Activated CD4-positive, alpha-beta T cell treated with anti-CD3 and anti-CD28 coated beads, Interleukin-2, Interleukin-6, amounts not matched to agents 100 ng/mL and 50 ng/mL, durations not matched to agents 16 hours and 8 hours (primary cell): ENCODE measurements at places on chromosomes 13 and 19.

DNA sequence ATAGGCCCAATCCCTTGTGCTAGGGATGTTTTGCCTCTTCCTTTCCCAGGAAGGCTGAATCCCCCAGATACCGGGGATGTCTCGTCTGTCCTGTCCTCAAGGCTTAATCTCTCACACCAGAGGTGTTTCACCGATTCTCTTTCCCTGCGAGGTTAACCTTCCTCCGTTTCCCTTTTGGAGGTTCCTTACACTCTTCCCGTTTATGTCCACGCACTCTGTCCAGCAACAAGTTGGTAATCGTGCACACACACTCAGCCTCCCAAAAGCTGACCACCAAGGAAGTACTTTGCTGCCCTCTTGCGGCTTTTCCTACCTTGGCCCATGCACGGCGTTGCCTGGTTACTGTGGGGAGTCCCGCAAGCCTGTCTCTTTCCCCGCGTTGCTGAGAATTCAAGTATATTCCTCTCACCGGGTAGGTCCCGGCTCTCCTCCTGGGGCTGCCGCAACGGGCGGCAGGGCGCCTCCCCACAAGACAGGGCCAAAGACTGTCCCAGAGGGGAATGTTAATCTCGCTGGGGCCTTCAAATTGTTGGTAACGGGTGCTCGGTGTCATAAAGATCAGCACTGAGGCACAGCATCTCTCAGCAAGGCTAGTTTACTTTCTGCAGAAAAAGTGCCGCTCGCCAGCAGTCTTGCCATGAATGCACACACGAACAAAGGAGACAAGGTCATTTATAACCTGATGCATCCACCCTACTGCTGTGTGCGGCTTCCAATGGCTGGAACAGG lies 36.7 kb upstream of the CD177 start:
- no peak for DNase-seq

DNA sequence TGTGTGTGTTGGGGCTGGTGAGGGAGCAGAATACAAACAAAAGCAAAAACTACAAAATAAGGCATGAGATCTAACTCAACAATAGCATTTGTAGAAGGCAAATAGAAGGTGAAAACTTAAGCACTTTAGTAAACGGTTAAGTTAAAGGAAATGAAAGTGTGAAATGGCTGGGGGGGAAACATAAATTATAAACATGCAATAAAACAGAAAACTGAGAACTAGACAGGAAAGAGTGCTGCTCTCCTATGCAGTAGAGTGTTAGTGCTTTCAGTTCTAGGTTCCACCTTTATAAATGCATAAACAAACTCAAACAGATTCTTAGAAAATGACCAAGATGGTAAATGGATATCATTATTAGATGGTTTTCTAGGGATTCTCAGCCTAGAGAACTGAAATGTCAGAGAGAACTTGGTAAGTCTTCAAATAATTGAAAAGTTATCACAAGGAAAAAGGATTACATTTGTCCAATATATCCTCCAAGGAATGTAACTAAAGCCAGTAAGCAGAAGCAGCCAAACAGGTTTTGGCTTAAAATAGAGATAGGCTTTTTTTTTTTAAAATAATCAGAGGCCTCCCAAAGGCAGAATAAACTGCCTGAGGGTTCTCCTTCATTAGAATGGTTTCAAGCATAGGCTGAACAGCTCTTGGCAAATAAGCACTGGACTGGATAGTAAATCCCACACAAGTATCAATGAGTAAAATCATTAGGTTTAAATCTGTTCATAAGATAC lies 23.3 kb downstream of the RBM26 start:
- DNase-seq = peak; percentile 40

DNA sequence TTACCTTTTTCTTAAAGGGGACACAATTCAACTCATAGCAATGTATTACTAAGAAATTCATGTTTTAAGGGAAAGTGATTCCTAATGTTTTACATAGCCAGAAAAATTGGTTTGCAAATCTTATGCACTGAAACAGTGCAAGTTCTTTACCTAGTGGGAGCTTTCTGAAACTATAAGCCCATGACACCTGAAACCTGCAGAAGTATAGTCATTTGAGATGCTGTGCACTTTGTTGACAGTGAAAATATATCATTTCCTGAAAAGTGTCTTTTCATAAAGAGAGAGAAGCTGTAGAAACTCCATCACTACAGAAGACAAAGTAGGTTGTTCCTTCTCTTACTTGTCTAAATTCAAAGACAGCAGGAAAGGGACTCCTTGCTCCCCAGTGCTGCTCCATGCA lies 517.1 kb downstream of the LMO7 start:
- no peak for DNase-seq

DNA sequence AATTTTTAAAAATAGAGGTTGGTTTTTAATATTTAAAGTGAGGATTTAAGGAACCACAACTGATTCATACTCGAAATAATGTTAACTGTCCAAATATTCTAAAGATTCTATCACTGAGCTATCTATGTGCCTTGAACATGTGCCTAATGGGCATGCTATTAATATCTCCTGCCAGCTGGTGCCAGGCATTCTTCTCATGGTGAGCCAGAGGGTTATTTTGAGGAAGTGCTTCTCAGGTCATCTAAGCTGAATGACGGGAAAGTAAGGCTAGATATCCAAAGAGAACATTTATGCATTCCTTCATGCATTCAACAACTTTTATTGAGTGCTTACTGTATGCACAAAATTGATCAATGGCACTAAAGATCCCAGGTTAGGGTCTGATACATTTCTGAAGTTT lies 138.2 kb downstream of the PIBF1 start:
- DNase-seq = no peak

GRCh38 chr19:40155749-40156265 lies 35.4 kb upstream of the MAP3K10 start:
- DNase-seq = peak; percentile 35

DNA sequence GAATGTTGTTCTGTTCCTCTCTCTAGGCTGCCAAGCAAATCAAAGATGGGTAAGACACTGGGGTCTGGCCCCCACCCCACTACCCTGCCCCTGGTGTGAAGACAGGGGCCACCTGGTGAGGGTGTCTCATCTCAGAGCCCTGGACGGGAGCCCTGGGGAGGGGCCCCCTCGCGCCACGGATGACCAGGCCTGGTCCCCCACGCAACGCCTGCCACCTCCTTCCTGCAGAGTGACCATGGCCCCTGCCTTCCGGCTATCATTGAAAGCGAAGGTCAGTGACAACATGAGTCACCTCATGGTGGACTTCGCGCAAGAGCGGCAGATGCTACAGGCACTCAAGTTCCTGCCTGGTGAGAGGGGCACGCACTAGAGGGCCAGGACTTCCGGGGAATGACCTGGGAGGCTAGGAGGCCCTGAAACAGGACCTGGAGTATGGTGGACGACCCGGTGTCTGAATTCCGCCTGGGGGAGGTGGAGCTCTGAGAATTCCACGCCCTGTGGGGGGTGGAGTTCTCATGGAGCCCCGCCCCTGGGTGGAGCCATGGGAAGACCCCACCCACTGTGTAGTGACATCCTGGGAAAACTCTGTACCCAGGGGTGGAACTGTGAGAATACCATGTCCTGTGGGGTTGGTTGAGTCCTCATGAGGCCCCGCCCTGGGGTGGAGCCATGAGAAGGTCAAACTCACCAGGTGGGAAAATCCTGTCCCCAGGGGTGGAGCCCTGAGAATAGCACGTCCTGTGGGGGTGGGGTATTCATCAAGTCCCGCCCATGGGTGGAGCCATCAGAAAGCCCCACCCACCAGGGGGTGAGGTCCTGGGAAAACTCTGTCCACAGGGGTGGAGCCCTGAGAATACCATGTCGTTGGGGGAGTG lies 6.1 kb downstream of the FSD1 start:
- DNase-seq = no peak

GRCh38 chr13:44543369-44543768 lies 32.8 kb downstream of the TSC22D1 start:
- DNase-seq = no peak

DNA sequence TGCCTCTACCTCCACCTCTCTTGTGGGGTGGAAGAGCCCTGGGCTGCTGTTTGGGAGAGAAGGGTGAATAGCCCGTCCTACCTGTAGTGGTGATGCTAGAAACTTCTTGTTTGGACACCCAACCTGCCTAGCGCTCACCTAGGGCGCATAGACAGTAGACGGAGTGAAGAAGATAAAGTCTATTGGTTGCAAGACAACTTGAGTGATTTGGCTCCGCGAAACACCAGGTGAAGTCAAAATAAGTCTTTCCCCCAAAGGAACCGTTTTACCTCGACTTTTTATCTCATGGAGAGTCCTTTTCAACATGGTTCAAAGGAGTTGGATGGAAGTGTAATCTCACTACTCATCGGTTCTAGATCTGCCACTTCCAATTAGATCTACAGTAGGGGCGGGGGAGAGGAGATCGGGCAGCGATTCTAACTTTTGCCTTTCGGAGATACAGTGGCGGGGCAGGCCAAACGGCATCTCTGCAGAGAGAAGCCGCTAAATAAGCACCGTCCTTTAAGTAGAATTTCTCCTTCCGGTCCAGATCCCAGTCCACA lies 694 bp upstream of the ZIC5 start:
- no peak for DNase-seq

GRCh38 chr13:35356572-35356971 lies 119.9 kb downstream of the MAB21L1 start:
- DNase-seq = no peak

- DNase-seq = no peak
Measured at GRCh38 chr13:99663185-99663825, 162.0 kb downstream of the TM9SF2 start.

DNA sequence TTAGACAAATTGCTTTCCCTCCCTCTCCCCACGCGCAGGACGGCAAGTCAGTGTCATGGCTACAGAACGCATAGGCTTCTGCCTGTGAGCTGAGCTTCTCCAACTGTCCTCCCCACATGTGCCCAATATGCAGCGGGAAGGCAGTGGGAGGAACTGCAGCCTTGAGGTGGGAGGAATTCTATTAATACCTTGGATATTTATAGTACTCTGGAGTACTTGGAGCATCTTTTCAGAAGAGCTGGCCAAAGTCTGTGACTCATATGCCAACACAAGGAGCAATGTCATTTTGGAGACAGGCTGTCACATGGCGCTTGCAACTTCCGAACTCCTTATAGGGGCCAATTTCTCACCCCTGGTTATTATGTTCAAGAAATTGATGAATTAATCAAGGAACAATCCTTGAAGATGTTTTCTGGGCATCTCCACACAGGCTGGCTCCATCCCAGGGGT lies 245.0 kb upstream of the SERP2 start:
- DNase-seq = no peak

- DNase-seq = no peak
Measured at GRCh38 chr13:75430436-75431209, 51.3 kb downstream of the TBC1D4 start.

- DNase-seq = peak; percentile 2
Measured at GRCh38 chr13:68304286-68304893, 1074.3 kb upstream of the PCDH9 start.

GRCh38 chr13:109604894-109605293 lies 181.5 kb downstream of the IRS2 start:
- DNase-seq = no peak

GRCh38 chr13:109344552-109345157 lies 441.7 kb downstream of the IRS2 start:
- no peak for DNase-seq

DNA sequence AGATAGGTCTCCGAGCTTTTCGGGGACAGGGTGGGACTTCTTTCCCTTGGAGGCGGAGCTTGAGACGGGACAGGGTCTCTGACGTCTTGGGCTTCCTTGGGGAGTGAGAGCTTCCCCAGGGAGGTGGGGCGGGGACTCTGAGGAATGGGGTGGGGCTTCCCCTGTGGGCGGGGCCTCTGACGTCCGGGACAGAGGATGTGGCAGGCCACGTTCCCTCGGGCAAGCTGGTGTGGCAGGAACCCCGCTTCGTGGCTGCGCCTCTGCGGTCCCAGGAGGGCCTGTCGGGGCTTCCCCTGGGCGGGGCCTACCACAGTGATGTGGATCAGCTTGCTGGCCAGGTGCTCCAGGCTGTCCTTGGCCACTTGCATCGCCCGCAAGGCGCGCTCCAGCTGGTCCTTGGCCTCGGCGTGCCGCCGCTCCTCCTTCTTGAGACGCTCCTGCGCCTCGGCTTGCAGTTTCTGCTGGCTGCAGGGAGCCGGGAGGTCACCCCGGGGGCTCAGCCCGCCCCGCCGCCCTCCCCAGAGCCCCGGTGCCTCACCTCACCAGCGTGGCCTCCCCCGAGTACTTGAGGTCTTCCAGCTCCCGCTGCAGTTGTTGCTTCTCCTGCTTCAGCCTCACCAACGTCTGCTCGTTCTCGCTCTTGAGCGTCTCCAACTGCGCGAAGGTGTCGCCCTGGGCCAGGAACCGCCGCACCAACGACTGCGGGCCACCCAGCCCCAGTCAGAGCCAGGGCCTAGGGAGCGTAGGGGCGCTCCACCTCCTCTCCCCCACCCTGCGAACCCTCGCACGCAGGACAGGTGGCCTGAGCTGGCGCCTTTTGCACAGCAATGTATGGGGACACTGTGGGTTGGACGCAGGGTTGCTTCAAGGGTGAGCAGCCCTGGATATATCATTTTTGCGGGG lies 3.3 kb upstream of the RGL3 start:
- peak; percentile 83 for DNase-seq

DNA sequence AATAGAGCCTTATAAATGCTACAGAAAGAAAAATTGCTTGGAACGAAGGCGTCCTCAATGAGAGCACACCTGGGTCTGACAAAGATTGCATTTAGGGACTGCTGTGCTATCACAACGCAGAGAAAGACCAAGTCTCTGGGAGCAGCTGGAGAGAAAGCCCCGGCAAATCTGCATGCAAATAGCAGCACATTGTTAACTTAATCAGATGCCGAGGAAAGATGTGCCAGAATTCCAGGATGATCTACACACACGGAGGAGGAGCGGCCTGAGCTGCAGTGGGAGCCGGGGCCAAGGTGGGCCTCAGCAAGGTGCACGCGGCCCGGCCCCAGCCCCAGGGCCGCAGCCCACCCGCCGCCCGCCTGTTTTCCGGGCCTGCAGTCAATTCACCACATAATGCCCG lies 1.4 kb downstream of the ZNF536 start:
- DNase-seq = no peak

DNA sequence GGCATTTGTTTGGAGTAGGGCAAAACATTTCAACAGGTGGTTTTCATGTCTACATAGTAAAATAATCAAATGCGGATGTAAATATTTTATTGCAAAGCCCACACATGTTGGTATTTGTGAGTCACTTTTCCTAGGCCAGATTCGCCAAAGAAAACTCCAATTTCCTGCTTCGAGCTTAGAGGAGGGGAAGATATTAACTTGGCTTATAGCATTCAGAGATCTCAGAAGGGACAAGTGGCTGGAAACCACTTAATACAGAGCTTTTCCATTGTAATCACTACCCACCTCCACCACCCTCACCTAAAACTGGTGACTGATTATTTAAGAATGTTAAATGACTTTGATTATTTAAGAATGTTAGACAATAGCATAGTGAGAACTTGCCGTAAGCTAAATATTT lies 530.6 kb upstream of the SPRY2 start:
- no peak for DNase-seq

DNA sequence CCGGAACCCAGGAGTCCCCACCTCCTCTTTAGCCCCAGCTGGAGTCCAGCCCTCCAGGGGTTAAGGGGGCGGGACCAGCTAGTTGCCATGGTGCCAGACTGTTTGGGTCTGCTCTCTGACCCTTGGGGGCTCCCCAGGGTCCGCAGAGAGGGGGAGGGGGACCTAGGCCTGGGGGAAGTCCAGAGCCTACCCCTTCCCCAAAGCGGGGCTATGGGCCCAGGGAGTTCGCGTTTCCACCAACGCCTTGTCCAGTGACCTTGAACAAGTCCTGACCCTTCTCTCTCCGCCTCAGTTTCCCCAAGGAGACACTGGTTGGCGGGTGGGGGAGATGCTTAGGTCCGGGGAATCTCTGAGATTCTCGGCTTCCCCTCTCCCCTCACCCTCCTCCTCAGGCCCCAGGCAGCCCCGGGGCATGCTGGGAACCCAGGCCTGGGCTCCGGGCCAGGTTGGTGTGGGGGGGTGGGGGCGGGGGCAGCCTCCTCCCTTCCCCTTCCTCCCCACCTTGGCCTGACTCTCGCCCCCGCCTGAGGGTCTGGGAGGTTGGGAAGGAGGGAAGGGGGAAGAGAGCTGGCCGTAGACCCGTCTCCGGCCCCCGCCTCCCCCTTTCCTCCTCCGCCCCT lies 2.6 kb upstream of the SPACA6 start:
- peak; percentile 61 for DNase-seq
